ENCODE measurements at places on chromosomes 16 and 17.

GRCh38 chr16:30527635-30528178 lies 1.3 kb upstream of the ZNF768 start:
- no peak for DNase-seq

GRCh38 chr16:71515026-71515425 lies 11.2 kb upstream of the CHST4 start:
- no peak for DNase-seq

DNA sequence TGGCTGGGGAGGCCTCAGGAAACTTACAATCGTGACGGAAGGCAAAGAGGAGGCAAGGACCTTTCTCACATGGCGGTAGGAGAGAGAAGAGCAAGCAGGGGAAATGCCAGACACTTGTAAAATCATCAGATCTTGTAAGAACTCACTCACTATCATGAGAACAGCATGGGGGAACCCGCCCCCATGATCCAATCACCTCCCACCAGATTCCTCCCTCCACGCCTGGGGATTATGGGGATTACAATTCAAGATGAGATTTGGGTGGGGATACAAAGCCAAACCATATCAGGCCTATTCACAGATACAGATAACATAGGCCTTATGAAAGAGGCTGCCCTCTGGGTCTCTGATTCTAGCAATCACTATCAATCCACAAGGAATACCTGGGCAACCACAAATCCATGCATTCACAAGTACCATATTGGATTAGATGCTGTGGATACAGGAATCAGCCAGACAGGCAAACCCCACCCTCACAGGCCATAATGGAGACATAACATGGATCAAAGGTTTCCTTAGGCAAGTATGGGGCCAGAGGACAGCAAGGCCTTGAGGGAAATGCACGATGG lies 284.9 kb downstream of the SOX9 start:
- no peak for DNase-seq

DNA sequence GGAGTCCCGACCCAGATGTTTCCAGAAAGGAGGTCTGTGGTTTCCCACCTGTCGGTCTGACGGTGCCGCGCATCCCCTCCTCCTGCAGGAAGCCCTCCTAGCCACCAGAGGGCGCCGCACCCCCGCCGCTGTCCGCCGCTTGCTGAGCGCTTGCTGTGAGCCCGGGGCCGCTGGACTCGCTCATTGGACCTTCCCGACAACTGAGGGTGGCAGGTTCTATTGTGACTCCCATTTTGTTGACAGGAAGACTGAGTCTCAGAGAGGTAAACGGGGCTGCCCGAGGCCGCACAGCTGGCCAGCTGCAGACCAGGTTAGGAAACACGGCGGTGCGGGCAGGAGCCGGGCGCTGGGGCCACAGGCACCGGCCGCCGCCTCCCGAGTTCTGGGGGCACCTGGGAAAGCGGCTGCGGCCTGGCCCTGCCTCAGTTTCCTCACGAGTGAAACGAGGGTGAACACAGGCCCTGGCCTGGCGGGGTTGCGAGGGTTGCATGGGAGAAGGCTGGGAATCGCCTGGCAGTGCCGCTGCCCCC lies 191.1 kb upstream of the CIBAR2 start:
- DNase-seq = peak; percentile 42

DNA sequence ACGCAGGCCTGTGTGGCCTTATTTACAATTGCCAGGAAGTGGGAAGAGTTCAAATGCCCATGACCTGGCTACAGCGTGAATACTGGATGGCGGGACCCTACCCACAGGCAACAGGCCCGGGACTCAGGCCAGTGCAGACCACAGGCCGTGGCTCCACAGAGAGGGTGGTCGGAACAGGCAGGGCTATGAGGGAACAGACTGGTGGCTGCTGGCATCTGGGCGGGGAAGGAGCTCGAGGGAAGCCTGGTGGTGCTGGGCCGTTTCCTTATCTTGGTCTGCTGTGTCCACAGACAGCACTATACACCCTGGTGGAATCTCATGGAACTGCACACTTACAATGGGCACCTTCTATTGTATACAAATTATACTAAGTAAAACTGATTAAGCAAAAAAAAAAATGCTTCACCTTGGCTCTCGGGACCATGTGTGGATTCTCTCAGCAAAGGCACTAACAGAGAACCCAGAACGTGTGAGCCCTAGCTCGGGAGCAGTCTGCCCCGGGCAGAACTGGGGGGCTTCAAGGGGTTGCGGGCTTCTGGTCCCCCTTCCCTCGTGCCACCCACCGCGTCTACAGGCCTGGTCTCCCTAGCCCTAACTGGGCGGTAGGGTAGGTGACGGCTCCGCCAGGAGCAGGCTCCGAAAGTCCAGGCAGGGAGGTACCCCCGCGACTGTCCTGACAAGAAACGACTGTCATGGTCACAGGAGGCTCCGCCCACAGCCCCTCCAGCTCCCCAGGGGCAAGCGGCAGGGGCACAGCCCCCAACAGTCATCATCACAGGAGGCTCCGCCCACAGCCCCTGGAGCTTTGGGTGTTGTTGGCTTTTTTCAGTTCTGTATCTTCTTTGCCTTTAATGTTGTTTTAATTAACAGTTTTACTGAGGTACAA lies 21.8 kb downstream of the CEP131 start:
- DNase-seq = no peak

- DNase-seq = no peak
These were observed 4.7 kb downstream of the ZNF750 start for GRCh38 chr17:82835122-82835521.
